ENCODE measurements at places on chromosomes 3 and 15.

GRCh38 chr15:65893060-65893459 is 23.8 kb downstream of the RAB11A start:
- H3K4me3 ChIP-seq = no peak overlapping the region
- peaks cover 53% of the 10 kb centered on the region for H3K36me3 ChIP-seq
- no peaks in the 10 kb centered on the region for H3K27me3 ChIP-seq

DNA sequence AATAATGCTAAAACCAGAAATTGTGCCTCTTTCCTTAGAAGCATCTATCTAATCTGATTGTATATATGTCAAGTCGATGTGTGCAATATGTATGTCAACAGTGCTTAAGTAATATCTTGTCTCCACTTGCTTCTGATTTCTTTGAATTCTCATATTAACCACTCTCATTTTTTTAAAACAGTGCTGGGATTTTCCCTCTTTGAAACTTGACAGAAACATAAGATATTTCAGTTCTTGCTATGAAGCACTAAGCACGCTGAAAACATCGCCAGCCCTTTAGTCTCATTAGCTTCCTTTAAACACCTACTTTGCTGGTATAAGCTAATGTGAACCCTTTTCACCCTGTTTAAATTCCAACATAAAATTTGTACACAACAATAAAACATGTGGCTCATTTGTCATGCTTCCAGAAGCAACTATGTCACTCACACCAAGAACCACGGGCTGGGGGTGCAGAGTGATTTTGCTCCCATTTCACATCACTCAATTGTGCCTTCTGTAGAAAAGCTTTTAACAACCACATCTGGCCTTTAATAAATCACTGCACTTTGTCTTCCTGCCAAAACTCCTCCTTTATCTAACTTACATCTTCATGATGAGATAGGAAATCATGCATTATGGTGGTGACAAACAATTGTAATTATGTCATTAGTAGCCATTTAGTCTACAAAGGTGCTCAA is 185.2 kb downstream of the FOXP1 start:
- H3K4me3 ChIP-seq = no peak overlapping the region
- no peaks in the 10 kb centered on the region for H3K4me1 ChIP-seq
- no peak for DNase-seq

DNA sequence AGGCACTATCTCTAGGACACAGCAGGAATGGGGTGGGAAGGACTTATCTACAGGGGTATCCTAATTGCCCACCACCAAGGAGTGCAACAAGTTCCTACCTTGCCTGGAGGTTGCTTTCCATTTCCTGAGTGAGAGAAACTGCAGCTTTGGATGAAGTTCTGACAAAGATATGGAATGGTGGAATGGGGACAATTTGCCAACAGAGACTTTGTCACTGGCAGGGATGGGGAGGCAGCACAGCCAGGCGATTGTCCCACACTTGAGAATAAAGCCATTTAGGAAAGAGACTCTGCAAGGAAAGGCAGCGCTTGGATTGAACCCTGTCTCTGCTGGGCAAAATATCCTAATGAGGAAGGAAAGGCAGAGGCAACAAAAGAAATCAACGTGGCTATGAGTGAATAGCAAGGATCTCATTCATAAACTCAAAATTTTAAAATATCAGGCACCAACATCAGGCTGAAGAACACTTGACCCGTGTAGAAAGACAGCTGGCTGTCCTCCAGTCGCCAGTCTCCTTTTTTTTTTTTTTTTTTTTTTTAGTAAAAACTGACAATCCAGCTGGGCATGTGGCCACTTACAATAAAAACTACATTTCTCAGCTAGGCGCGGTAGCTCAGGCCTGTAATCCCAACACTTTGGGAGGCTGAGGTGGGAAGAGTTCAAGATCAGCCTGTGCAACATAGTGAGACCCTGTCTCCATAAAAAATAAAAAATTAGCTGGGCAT is 31.6 kb upstream of the PDE8A start:
- no peaks in the 10 kb centered on the region for H3K36me3 ChIP-seq
- no peaks in the 10 kb centered on the region for H3K27me3 ChIP-seq
- H3K4me1 ChIP-seq = peaks cover 2% of the 10 kb centered on the region
- peak overlapping the region; percentile 10 for H3K27ac ChIP-seq

GRCh38 chr15:63918317-63918672 is 84.5 kb upstream of the HERC1 start:
- H3K36me3 ChIP-seq = no peaks in the 10 kb centered on the region
- DNase-seq = no peak
- H3K27ac ChIP-seq = no peak overlapping the region
- no peaks in the 10 kb centered on the region for H3K27me3 ChIP-seq
- no peaks in the 10 kb centered on the region for H3K4me1 ChIP-seq
- H3K4me3 ChIP-seq = no peak overlapping the region

DNA sequence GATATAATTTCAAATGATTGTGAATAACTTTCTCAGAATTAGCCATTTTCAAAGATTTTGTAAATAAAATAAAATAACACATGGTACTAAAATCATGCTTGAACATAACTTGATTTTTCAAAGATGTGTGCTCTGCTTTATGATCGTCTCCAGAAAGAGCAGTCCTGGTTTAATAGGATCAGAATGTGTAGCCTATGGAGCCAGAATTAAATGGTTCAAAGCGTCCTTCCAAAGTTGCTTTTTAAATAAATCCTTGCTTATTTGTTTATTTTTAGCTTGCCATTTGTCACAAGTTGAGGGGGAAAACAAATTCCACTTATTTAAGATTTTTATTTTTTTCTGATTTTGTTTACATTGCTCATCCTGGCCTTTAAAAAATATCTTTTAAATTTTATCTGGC is 123.7 kb upstream of the SPRED1 start:
- no peak for DNase-seq
- H3K36me3 ChIP-seq = no peaks in the 10 kb centered on the region
- no peak overlapping the region for H3K4me3 ChIP-seq
- peak overlapping the region; percentile 65 for H3K27ac ChIP-seq
- H3K27me3 ChIP-seq = no peaks in the 10 kb centered on the region
